Left renal pelvis (tissue), 4 donors: ENCODE measurements at places on chromosomes 3 and 15. TPM values are rescaled to one million over a fixed set of nuclear protein-coding genes. Genes with fewer than 3 reads are reported as not detected.

DNA sequence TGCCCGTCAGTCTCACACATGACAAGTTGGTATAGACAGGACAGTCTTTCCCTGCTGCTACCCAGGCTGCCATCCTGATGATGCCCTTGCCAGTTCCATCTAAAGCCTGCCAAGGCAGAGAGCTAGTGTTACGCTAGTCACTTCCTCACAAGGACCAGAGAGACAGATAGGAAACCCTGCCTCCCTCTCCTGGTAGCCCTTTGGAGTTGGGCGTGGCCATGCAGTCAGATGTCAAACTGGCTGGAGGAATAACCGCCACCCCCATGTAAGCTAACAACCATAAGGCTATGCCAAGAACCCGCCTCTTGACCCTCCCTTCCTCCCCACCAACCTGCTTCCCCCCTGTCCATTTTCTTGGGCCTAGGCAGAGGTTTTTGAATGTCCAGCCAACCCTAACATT lies 2.8 kb downstream of the TMEM115 start:
- no peak for DNase-seq

GRCh38 chr3:38168151-38169026 lies 3.1 kb downstream of the OXSR1 start:
- DNase-seq, result no peak

DNA sequence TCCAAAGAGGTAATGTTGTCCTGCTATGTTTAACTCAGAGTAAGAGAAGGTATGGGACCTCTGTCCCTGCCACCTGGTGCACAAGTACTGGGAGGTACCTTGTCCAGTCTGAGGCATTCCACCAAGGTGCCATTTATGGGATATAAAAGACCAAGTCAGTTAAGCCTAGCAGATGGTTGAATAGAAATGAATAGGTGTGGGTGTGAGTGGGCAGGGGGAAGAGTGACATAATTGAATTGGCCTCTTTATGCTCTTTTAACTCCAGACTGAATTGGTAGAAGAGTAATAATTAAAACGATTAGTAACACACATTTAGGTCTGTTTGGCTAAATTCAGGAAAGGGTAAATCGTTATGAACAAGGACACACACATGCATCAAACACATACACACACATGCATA lies 562 bp downstream of the ADGRG7 start:
- no peak for DNase-seq

DNA sequence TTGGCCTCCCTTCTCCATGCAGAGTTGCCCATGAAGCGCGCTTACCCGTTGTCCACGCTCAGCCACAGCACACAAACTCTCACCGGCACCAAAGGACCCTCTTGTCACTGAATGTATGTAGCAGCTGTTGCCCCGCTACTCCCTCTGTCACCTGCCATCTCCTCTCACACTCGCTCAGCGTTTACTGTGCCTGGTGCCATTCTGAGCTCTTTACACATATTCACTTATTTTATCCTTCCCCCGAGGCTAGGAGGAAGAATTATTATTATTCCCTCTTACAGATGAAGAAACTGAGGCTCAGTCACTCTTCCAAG lies 41.7 kb upstream of the PRR23E start:
- DNase-seq, result no peak

CPN2 gene
- polyA plus RNA-seq, result 0.16 TPM

DNA sequence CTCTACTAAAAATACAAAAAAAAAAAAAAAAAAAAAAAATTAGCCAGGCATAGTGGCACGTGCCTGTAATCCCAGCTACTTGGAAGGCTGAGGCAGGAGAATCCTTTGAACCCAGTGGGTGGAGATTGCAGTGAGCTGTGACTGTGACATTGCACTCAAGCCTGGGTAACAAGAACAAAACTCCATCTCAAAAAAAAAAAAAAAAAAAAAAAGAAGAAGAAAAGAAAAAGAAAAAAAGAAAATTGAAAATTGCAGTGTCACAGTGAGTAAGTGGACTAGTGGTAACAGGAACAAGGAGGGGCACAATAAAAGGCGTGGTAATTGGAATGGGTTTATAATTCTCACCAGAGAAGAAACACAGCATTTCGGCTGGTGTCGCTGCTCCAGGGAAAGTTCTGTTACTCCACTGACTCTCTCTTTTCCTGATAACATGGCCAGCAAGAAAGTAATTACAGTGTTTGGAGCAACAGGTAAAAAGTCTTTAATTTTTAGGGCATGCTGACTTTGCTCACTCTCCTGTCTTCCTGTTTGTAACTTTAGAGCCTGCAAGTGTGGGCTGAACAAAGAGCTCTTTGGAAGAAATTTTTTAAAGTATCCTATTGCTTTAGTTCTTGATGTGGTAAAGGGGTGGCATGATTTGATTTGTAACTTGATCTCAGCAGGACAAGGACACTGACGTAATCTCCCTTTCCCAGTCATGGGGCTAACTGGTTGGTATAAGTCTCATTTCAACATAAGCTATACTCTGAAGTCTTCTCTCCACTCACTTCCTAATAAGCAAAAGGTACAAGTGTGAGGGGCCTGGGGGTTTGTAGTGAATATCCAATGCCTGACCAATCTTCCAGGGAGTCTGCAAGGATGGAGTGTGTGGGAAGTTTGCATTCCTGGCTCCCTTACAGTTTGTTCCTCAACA lies 22.1 kb upstream of the TRA2B start:
- DNase-seq, result no peak

C3orf85 gene
- 14.5 TPM for polyA plus RNA-seq

GRCh38 chr3:57981483-57982087 lies 26.6 kb upstream of the FLNB start:
- no peak for DNase-seq

- DNase-seq, result no peak
These were observed 63.5 kb upstream of the SLC6A1 start for GRCh38 chr3:10928961-10929471.

OR5K2 gene
- polyA plus RNA-seq, result 0.29 TPM

DNA sequence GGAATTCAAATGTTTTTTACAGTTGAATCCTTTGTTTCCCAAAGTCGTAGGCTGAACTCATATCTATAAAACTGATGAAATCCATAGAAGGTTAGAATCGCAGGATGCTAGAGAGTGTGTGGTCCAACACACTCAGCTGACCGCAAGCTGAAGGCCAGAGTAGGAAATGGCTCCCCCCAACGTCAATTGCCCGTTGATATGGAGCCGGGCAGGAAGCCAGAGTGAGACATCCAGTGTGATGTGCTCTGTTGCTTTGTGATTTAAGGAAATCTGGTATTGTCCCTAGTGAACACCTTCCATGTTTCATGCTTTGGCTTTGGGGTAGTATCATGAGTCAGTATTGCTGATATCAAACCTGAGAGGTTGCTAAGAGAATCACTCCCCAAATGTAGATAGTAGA lies 5.8 kb upstream of the MEX3B start:
- no peak for DNase-seq

MAP1A gene
- polyA plus RNA-seq, result 14.7 TPM

DNA sequence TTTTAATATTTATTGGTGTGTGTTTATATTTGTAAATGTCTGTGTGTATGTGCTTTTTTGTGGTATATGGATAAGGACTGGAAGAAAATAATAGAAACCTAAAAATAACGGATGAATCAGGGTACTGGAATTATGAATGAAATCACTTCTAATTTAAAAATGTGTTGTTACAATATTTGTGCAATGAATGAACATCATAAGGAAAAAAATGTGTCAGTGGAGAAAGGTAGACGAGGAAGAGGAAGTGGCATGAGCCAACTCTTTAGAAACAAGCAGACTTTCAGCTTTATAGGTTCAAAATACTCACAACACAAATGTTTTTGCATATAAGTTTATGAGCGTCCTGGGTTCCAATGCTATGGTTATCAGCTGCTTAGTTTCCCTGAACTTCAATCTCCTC lies 59.4 kb downstream of the SOX2 start:
- DNase-seq, result no peak

NR2E3 gene
- 0.43 TPM for polyA plus RNA-seq

DNA sequence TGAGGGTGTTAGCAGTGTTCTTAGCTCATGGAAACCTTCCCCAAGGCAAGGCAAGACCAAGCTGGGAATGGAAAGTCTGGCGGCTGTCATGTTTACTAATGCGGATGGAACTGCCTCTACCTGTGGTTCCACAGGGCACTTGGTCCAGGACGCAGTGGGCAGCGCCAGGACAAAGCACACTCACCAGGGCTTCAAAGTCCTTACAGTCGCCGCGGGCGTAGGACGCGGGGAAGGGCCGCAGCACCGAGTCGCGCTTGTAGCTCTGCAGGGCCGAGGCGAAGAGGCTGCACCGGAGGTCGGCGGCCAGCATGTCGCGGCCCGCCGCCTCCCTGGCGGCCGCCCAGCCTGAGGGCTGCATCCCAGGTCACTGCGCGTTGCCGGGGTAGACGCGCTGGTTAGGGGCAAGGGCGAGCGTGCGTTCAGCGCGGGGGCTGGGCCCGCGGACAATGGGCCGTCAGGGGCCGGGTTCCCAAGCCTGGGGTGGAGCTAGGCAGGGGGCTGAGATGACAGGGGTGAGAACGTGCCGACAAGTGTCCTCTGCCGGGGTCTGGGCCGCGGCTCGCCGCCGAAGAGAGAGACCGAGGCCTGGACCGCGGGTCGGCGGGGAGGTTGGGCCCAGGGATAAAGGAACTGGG lies 497 bp downstream of the PARP16 start:
- DNase-seq, result peak; percentile 43

- DNase-seq, result no peak
These were observed 14.4 kb downstream of the SEC61A1 start for GRCh38 chr3:128066676-128067075.

IGF2BP2 gene
- 102 TPM for polyA plus RNA-seq

DNA sequence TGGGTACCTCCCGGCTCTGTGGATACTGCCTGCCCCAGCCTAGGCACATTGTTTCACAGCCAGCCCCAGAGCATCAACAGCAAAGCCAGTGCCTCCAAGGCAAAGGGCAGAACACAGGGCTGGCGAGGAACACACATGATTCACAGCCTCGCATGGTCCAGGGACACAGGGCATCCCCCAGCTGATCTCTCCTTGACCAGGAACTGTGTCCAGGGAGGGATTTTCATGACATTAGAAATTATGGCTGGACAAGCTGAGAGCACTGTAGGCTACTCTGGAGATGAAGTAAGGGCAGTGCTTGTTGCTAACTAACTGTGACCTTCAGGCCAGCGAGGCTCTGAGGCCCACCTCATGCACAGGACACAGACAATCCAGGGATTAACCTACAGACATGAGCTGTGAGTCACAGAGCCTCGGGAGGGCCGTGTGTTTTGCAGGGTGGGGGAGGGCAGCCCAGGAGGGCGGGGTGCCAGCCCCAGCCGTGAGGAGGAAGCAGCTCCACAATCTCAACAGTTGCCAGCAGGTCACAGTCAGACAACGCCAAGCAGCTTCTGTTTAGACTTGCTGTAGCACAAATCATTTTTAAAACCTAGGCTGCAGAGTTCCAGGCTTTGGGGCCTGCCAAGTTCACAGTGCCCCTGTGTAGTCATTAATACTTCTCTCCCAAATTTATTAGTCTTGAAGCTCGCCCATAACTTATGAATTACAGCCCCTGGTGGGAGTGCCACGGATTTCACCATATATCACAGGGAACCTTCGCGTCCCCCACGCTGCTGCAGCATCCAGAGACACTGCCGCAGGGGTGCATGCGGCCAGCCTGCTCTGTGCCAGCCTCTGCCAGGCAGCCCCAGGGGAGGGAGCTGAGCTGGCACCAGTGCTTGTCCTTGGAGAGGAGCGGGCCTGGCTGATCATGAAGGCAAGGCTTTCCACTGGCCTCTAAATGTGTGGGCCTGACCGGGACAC lies 114.7 kb downstream of the ETFA start:
- DNase-seq, result peak; percentile 34

DNA sequence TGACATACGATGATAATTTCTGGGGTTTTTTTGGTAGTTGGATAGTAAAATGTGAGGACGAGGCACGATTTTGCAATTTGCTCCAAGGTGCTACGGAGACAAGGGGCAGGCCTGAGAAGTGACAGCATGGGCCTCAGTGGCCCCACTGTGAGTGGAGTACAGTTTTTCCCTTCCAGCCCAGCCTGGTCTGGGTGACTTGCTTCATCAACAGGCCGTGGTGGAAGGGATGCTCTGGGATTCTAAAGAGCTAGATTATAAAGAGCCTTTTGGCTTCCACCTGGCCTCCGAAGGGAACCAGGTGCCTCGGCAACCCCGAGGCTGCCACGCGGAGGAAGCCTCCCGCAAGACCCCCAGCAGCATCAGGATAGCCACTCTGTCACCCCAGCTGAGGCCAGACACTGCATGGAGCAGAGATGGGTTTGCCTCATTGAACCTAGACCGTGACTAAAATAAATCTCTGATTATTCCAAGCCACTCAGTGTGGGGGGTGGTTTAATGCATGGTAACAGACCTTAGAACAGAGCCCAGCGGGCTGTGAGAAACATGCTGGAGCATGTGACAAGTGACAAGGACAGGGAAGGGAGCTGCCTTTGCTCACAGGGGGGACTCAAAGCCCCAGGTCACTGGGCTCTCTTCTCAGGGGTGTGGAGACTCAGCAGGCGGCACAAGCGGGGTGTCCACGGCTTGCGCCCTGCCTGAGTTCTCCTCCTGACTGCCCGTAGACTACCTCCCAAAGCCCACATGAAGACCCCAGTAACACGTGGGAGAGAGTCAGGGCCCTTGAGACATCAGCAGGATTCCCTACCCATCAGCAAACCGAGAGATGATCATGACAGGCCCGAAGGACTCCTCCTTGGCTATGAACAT lies 22.6 kb upstream of the SLC41A3 start:
- no peak for DNase-seq

GRCh38 chr3:13111873-13112520 lies 38.8 kb upstream of the IQSEC1 start:
- no peak for DNase-seq

GRCh38 chr15:100714034-100714748 lies 111.8 kb downstream of the ASB7 start:
- DNase-seq, result no peak

DNA sequence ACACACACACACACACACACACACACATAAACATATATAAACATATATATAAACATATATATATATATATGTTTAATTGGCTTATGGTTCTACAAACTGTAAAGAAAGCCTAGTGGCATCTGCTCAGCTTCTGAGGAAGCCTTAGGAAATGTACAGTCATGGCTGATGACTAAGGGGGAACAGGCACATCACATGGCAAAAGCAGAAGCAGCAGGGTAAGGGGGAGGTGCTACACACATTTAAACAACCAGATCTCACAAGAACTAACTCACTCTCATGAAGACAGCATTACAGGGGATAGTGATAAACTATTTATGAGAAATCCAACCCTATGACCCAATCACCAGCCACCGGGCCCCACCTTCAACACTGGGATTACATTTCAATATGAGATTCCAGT lies 922.9 kb downstream of the SI start:
- no peak for DNase-seq

DNA sequence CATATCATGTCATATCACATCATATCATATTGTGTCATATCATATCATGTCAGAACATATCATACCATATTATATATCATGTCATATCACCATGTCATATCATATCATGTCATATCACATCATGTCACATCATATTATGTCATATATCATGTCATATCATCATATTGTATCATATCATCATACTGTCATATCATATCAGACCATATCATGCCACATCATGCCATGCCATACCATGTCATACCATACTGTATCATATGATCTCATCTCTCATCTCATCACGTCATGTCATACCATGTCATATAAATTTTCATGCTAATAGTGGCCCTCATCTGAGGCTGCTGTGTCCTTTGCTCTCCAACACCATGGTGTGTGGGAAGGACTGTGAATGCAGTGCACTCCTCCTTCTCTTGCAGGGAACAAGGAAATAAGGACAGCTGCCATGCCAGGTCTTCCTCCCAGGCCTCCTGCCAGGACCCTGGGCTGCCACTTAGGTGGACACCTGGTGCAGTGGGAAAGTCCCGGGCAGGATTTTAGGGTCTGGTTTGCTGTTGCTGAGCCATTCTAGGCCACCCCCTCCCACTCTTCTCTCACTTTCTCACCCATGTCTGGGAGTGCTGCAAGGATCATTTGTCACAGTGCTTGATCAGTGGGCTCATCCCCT lies 72.4 kb upstream of the TRPM1 start:
- DNase-seq, result no peak

INSYN1 gene
- 25.1 TPM for polyA plus RNA-seq
